ENCODE measurements at places on chromosomes 5 and 9.

GRCh38 chr5:2263763-2264162, 381.0 kb upstream of the IRX4 start:
- H3K27me3 ChIP-seq = no peaks in the 10 kb centered on the region
- no peak overlapping the region for H3K4me3 ChIP-seq
- H3K27ac ChIP-seq = no peak overlapping the region
- no peaks in the 10 kb centered on the region for H3K4me1 ChIP-seq
- no peak for DNase-seq

DNA sequence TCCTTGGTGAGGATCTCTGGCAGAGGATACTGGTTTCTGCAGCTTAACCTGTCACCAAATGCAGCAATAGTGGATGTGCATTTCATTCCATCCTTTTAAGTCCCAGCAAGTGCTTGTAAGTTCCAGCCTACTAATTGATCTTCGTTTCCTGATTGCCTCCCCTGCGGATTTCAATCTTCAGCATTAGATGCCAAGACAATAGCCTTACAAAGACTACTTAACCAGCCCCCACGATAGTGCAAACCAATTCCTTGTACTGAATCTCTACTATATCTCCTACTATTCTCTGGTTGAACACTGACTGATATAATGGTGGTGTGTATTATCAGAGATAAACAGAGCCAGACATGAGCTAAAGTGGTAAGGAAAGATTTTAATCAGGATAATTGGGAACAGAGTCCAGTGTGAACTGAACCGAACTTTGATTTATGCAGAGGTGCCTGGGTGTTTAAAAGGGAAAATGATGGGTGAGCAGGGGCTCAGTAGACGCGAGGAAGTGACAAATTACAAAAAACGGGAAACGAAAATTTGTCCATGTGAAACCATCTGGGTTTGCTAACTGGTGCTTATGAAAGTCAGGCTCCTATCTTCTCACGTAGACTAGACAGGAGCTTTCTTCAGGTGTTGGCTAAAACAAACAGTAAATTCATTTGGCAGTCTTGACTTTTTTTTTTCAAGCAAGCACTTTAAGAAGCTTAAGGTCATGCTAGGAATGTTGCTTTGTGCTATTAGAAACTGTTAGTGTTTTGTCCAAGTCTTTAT, 106.9 kb upstream of the ST8SIA4 start:
- no peaks in the 10 kb centered on the region for H3K36me3 ChIP-seq
- no peak overlapping the region for H3K27ac ChIP-seq
- no peaks in the 10 kb centered on the region for H3K27me3 ChIP-seq
- H3K4me3 ChIP-seq = no peak overlapping the region
- DNase-seq = no peak

DNA sequence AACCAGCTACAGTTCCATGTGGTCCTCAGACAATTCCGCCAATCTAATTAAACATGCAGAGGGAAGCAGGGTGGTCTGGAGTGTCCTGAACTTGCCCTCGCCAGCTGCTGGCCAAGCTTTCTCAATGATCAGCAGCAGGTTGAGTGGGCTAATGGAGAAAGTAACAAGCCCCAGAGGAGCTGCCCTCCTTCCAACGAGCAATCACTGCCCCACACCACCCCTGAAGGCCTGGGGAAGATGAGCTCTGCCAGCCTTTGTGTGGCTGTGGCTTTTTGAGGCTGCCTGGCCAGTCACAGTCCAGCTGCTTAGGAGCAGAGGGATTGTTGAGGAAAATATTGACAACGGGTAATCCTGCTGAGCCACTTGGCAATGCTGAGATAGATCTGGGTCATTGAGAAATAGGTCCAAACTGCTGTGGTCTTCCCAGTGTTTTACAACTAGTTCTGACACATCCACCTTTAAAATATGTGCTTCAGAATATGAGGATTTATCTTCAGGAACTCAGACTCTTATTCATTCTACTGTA, 107.3 kb downstream of the CD180 start:
- no peak overlapping the region for H3K27ac ChIP-seq
- no peaks in the 10 kb centered on the region for H3K27me3 ChIP-seq
- H3K4me1 ChIP-seq = no peaks in the 10 kb centered on the region
- H3K4me3 ChIP-seq = no peak overlapping the region
- peaks cover 6% of the 10 kb centered on the region for H3K36me3 ChIP-seq

- no peaks in the 10 kb centered on the region for H3K36me3 ChIP-seq
- no peak for DNase-seq
- no peak overlapping the region for H3K27ac ChIP-seq
- no peak overlapping the region for H3K4me3 ChIP-seq
- H3K27me3 ChIP-seq = no peaks in the 10 kb centered on the region
- H3K4me1 ChIP-seq = no peaks in the 10 kb centered on the region
Measured at GRCh38 chr9:84846906-84847305, 177.4 kb downstream of the NTRK2 start.

DNA sequence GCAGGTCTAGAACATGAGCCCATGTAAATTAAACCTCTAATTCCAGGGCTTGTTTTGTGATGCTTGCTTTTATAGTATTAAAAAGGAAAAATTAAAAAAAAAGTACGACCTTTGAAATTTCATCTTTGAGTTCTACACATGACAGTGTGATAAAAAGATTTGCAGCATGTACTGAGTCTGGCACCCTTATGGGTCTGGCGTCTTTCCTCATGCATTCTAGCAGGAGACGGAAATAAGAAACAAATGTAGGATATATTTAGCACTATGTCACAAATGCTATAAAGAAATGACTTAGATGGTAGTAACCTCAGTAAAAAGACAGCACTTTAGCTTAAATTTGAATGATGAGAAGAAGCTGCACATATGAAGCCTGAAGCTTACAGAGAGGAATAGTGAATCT, 1474.3 kb upstream of the CDH6 start:
- H3K27ac ChIP-seq = no peak overlapping the region
- DNase-seq = no peak
- H3K4me3 ChIP-seq = no peak overlapping the region
- no peaks in the 10 kb centered on the region for H3K4me1 ChIP-seq

- peaks cover 33% of the 10 kb centered on the region for H3K4me1 ChIP-seq
- no peak overlapping the region for H3K4me3 ChIP-seq
- H3K36me3 ChIP-seq = no peaks in the 10 kb centered on the region
- no peak for DNase-seq
- H3K27ac ChIP-seq = no peak overlapping the region
Measured at GRCh38 chr5:151238303-151238741, 14.4 kb upstream of the CCDC69 start.

DNA sequence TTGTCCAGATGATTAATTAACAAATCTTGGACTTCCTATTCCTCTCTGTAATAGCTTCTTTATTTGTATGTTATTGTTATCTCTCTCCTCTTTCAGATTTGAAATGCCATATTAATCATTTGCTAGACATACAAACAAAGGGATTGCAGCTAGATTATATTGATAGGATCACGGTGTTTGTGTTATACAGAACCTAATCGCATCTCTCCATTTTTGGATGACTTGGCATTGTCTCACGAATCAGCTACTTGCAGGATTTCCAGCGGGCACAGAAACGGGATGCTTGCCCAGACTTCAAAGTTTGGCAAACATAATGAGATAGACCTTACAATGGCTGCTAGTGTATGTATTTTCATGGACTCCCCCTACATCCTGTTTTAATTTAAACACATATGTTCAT, 368.1 kb downstream of the TLE4 start:
- H3K27me3 ChIP-seq = no peaks in the 10 kb centered on the region
- H3K4me3 ChIP-seq = no peak overlapping the region
- no peaks in the 10 kb centered on the region for H3K36me3 ChIP-seq
- H3K27ac ChIP-seq = no peak overlapping the region
- H3K4me1 ChIP-seq = no peaks in the 10 kb centered on the region

DNA sequence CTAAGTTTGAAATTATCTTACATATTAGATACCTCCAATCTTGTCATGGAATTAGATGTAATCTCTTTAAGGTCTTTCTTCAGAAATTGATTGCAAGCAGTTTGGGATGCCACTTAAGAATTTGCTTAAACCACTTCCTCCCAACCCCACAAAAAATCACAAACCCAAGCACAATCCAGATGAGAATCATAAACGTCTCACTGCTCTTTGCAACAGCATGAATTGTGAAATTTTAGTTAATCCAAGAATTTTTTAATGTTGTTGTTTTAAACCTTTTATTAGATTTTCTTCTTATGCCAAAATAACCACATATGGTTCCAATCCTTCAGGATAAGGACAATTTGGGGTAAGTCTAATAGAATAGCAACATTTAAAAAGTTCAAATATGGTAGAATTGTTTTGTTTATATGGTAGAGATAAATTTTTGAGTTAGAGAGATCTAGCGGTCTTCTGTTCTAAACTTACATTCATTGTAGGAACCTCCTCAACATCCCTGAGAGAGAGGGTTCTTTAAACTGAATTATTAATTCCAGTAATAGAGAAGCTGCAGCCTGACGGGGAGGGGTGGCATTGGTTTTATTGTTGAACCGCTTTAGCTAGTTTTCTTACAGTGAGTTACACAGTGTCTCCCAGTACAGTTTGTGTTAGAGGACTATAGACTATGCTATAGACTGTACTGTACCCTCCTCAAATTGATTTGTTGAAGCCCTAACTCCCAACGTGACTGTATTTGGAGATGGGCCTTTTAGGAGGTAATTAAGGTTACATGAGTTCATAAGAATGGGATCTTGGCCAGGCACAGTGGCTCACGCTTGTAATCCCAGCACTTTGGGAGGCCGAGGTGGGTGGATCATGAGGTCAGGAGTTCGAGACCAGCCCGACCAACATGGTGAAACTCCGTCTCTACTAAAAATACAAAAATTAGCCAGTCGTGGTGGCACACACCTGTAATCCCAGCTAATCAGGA, 24.8 kb upstream of the IL6ST start:
- peak overlapping the region; percentile 27 for H3K27ac ChIP-seq
- H3K4me1 ChIP-seq = peaks cover 8% of the 10 kb centered on the region
- H3K36me3 ChIP-seq = no peaks in the 10 kb centered on the region

- H3K27ac ChIP-seq = no peak overlapping the region
- H3K4me3 ChIP-seq = no peak overlapping the region
- no peaks in the 10 kb centered on the region for H3K36me3 ChIP-seq
- no peaks in the 10 kb centered on the region for H3K27me3 ChIP-seq
- DNase-seq = no peak
Measured at GRCh38 chr5:82352146-82352791, 74.1 kb upstream of the RPS23 start.
